ENCODE measurements at places on chromosomes 12 and 14.
A peak's percentile ranks its signal among the peaks of the same experiment; 100 is the strongest.

GRCh38 chr12:59164991-59165718 lies 244.9 kb upstream of the LRIG3 start:
- DNase-seq: peak; percentile 64

- DNase-seq: no peak
These were observed 312.8 kb upstream of the RPL10L start for GRCh38 chr14:46964378-46964777.

GRCh38 chr12:112941528-112942335 lies 3.5 kb downstream of the OAS3 start:
- DNase-seq: no peak

- no peak for DNase-seq
These were observed 148.4 kb downstream of the CHST11 start for GRCh38 chr12:104604995-104605675.

GRCh38 chr14:62247266-62247665 lies 485.0 kb downstream of the SNAPC1 start:
- no peak for DNase-seq

GRCh38 chr14:103496776-103497175 lies 25.9 kb downstream of the CKB start:
- DNase-seq: no peak

- DNase-seq: no peak
These were observed 16.6 kb upstream of the CCDC177 start for GRCh38 chr14:69591317-69591716.

DNA sequence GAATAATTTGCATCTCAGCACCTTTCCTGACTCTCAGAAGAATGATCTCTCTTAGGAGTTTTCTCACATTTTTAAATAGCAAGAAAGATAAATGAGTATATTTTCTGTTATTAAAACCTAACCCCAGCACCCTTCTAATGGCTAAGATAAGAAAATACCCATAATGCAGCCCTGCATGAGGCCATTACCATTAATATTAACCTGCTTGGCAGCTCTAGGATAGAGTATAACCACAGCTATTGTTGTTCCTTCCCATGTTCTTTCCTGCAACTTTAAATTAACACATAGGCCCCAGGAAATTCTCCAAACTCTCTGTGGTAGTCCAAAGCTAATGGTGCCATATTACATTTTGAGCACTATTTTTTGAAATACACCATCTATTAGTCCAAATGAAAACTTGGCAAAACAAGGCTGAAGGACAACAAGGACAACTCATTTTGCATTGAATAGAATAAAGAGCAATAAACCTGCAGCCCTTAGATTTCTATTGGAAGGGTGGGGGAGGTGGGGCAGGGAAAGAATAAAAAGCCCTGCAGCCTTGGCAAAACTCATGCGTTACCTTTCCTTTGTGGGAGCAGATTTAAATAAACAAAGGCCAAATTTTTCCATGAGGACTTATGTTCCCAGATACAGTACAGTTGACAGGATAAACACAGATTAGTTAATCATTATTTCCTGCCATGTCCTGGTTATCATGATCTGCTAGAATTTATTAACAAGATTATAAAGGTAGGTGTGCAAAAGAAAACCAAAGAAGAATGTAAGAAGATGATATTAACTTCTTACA lies 46.9 kb downstream of the BTG1 start:
- peak; percentile 56 for DNase-seq

- no peak for DNase-seq
These were observed 44.8 kb upstream of the SLC6A13 start for GRCh38 chr12:307406-307805.

- DNase-seq: no peak
These were observed 92.0 kb downstream of the RFLNA start for GRCh38 chr12:124386661-124387527.

- DNase-seq: no peak
These were observed 26.1 kb upstream of the PTHLH start for GRCh38 chr12:27998658-27999057.
